ENCODE measurements at places on chromosomes 4 and X. TPM values are rescaled to one million over a fixed set of nuclear protein-coding genes. Genes with fewer than 3 reads are reported as not detected.
A peak's percentile ranks its signal among the peaks of the same experiment; 100 is the strongest.

PCYT1B gene
- not detected for total RNA-seq

BBS12 gene
- 3.6 TPM for total RNA-seq

PARM1 gene
- total RNA-seq, result 116 TPM

PFKFB1 gene
- not detected for total RNA-seq

MSX1 gene
- 22.8 TPM for total RNA-seq

PAGE4 gene
- 77.2 TPM for total RNA-seq

TRIM61 gene
- 0.27 TPM for total RNA-seq

DCAF4L1 gene
- 0.35 TPM for total RNA-seq

SYNPO2 gene
- total RNA-seq, result 281 TPM

CSN1S1 gene
- total RNA-seq, result not detected

TRIM60 gene
- total RNA-seq, result not detected

- DNase-seq, result no peak
Measured at GRCh38 chr4:127856813-127857447, 23.8 kb upstream of the PLK4 start.

DNA sequence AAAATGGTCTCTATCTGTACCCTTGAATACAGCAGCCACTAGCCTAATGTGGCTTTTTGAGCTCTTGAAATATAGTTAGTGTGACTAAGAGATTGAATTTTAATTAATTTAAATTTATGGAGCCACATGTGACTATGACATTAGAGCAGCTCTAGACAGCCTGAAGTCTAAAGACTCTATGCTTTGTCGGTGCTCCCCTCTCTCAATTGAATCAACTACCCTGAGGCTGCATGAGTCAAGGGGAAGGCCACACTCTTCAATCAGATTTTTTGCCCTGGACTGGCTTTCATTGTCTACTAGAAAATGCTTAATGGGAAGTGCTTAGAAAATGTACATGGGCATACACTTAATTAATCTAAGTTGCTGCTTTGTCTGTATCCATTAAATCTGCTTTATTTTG lies 11.7 kb downstream of the TLR7 start:
- DNase-seq, result no peak

- no peak for DNase-seq
Measured at GRCh38 chr4:1880332-1880731, 9.1 kb downstream of the NSD2 start.

GRCh38 chr4:44563496-44563895 lies 87.9 kb downstream of the YIPF7 start:
- no peak for DNase-seq

DNA sequence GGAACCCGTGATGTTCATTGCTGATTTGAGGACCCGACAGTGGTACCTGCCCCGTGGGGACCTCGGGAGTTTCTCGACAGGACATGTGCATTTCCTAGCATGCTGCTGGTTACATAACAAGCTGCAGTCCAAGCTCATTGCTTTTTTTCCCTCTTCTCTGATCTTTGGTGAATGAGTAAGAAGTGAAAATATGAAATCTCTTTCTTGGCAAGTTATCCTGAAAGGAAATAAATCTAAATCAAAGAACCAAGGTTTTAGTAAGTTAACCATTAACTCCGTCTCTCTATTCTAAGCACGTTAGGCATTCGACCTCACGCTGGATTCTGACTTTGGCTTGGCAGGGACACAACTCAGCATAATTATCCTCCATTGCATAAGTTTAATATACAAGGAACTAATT lies 86.6 kb downstream of the STK32B start:
- DNase-seq, result no peak

DNA sequence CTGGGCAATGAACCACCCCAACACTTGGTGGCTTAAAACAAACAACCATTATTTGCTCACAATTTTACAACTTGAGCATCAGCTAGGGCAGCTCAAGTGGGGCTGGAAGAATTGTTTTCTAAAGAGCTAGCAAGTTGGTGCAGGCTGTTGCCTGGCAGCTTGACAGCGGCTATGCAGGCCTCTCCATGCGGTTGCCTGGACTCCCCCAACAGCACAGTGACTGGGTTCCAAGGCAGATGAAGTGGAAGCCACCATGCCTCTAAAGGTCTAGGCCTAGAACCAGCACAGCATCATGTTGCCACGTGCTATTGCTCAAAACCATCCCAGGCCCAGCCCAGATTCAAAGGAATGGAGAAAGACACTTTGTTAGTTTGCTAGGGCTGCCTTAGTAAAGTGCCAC lies 114.8 kb downstream of the BCOR start:
- DNase-seq, result no peak

DNA sequence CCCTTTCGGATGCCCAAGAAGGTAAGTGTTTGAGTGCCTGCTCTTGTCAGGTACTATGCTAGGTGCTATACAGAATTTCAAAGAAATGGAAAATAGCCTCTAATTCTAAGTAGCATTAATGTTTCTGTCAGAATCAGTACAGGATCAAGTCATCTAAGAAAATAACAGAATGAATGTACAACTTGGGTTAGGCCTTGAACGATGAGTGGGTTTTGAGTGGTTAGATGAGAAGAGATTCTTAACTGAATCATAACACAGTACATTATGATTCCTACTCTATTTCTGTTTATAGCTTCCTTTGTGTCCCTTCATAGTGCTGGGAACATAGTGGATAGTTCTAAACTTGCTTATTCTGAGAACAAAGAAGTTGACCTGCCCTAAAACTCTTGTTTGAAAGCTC lies 253.9 kb downstream of the GLUD2 start:
- no peak for DNase-seq

DNA sequence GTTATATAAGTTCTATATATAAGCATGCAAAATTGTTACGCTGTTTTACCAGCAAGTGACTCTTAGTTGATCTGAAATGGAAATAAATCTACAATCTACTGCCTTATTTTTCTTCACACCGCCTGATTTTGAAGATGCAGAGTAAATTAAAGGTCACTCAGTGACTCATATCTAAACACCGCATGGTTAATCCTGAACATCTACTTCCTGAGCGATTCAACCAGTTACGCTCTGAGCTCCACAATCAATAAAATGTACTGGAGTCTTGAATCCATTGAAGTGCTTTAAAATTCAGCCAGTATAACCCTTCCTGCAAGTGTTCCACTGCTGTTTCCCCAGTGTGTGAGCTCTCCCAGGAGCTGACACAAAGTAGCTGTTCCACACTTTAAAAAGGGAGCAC lies 192.8 kb downstream of the SLC7A11 start:
- DNase-seq, result no peak

DNA sequence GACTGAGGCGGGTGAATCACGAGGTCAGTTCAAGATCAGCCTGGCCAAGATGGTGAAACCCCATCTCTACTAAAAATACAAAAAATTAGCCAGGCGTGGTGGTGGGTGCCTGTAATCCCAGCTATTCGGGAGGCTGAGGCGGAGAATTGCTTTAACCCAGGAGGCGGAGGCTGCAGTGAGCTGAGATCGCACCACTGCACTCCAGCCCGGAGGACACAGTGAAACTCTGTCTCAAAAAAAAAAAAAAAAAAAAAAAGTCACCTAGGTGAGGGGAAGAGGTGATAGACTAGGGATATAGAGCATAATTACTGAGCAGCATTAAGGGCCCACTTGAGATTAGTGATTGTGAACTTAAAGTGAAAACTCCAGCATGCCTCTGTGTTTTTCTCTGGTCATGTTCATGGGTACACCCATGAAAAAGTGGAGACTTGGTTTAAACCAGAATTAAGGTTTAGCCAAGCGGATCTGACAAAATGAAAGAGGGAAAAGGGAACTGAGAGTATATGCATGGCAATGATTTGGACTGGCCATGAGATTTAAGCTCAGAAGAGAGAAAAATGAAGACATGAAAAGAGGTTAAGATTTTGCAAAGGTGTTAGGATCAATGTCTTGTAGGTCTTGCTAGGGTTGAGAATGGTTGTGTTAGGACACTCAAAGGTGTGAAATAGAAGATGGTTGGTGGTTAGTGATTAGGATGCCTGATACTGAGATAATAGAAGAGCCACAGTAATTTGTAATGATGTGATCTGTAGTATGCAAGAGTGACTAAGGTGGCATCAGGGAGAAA lies 105.0 kb downstream of the RAB28 start:
- no peak for DNase-seq

DNA sequence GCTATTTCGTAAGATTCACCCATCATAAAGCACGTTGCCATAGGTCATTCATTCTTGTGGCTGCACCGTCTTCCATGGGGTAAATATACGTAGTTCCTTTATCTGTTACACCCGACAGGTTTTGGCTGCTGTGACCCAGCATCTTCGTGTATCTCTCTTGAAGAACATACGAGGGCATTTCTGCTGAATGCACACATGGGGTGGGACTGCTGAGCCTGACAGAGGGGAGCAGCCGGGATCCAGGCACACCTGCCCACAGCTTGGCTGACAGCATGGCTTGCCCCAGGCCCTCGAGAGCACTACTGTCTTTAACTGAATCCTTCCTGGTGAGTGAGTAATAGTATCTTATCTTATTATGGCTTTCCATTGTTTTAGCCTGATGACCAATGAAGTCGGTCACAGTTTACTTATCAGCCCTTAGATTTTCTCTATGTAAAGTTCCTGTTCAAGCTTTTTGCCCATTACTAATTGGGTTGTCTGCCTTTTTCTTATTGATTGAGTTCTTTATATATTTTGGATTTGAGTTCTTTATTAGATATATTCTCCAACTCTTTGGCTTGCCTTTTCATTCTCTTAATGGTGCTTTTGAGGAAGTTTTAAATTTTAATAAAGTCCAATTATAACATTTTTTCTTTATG lies 45.0 kb upstream of the MXD4 start:
- no peak for DNase-seq

GRCh38 chrX:39002466-39002865 lies 201.2 kb downstream of the MID1IP1 start:
- no peak for DNase-seq

DNA sequence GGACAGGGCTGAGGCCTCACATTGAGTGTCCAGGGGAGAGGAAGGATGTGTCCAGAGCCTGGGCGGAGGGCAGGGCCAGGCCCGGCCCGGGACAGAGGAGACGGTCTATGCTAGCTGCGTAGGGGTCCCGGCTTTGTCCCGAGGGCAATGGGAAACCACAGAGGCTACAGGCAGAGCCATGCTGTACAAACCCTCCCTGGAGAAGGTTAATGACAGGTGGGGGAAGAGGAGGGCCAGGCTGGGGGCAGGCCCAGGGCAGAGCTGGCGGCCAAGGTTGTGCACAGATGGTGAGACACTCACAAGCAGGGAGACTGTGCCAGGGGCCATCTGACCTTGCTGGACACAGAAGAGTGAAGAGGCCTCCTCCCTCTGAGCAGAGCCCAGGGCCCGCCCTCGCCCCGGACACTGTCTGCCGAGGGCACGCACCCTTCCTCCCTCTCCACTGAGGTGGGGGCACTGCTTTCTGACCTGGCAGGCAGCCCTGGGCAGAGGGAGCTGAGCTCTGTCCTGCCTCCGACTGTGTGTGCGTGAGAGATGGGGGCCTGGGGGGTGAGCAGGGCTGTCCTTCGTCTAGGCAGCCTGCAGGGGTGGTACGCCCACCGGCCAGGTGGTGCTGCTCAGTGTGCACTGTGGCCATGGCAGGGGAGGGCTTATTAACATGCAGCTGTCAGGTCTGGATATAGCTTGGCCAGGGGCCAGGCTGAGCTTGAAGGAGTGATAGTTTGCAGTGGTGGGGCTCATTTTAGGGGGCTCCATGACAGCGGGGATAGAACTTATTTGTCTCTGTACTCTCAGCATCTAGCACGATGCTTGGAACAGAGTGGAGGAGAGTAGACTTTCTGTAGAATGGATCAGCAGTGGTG lies 75.7 kb upstream of the LRPAP1 start:
- DNase-seq, result no peak

DNA sequence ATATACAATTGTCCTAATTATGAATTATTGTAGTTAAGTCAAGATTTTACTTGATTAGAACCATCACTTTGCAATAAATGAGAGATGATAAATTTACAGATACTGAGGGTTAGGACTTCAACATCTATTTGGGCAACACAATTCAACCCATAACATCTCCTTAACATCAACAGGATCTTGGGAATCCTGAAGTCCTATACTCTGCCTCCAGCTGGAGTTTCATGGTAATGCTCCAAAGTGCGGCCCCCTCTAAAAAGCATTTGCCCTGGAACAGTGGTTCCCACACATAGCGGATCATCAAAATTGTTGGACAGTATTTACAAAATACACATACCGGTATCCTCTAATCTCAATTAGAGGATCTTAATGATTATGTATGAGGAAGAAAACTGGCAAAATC lies 618.6 kb downstream of the CENPC start:
- DNase-seq, result no peak

- no peak for DNase-seq
Measured at GRCh38 chr4:162111078-162111477, 52.7 kb downstream of the FSTL5 start.

DNA sequence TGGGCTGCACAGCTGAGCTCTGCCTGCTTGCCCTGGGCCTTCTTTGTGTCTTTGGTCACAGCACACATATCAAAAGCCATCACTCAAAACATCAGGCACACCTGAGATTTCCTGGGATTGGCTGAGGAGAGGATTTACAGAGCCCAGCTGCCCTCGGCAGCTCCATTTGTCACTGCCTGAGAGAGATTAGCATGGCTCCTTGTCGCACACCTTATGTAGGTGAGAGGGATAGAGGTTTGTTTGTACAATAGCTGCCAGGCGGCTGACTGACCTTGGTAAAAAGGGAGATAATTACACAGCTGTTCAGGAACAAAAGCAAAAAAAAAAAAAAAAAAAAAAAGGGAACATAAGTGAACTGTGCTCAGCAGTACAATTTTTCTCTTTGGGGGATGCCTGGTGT lies 63.2 kb downstream of the MGST2 start:
- DNase-seq, result no peak

GRCh38 chr4:7041801-7042502 lies 1.2 kb upstream of the TADA2B start:
- DNase-seq, result peak; percentile 55

DNA sequence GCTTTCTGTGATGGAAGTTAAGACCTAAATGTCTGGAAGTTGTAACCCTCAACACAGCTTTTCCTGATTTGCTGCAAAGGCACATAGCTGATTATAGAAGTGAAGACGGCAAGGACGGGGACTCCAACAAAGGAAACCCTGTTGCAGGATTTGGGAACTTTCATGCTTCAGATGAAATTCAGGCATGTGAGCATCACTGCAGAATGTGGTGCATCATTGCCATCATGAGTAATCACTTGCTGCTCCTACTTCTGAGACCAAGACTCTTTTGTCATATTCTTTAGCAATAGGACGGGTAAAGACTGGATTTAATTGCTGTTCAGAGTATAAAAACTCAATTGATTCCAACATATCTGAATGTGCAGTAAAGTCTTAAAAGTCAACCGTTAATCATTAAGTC lies 35.8 kb downstream of the YIPF6 start:
- DNase-seq, result no peak

DNA sequence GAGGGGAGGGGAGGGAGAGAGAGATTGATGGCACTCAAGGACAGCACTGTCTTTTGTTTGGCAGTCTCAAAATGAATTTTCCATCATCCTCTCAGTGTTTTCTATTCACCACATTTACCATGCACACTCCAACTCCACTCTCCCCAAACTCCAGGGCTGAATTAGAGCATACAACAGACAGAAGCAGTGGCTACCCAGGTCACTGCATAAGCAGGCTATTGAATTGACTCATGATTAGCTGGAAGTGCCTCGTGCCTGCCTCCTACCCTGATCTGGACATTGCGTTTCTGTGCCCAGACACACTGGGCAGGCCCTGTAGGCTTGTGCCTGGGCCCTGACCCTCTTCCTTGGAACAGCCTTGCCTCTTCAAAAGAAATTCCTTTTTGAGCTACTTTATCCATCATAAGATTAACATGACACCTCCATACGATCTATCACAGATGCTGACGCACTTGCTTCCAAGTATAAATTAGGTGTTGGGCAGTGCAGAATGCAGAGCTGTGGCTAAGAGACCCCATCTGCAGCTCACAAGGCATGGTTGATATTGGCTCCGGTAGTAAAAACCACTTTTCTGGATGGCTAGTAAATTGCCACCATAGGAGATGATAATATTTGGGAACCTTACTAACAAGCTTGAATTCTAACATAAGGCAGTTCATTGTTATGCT lies 752.9 kb downstream of the RPA4 start:
- no peak for DNase-seq

Data from uterus (tissue), 4 donors.